ENCODE measurements at places on chromosomes 2 and 18.

DNA sequence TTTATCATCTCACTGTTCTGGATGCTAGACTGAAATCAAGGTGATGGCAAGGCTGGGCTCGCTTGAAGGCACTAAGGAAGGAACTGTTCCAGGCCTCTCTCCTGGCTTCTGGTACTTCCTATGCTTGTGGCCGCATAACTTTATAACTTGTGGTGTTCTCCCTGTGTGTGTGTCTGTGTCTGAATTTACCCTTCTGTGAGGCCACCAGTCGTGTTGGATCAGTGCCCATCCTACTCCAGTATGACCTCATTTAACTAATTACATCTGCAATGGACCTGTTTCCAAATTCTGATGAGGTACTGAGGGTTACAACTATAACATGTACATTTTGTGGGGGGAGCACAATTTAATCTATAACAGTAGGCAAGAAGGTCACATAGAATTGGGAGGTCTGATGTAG is 41.6 kb downstream of the LYPD6B start:
- H3K4me3 ChIP-seq, result no peak overlapping the region
- no peak overlapping the region for H3K27ac ChIP-seq
- no peak for DNase-seq
- no peaks in the 10 kb centered on the region for H3K36me3 ChIP-seq

GRCh38 chr2:8477552-8478470 is 204.0 kb upstream of the ID2 start:
- no peaks in the 10 kb centered on the region for H3K36me3 ChIP-seq
- H3K27me3 ChIP-seq, result no peaks in the 10 kb centered on the region
- H3K4me3 ChIP-seq, result no peak overlapping the region
- no peak for DNase-seq
- no peak overlapping the region for H3K27ac ChIP-seq
- no peaks in the 10 kb centered on the region for H3K4me1 ChIP-seq

GRCh38 chr2:199115169-199115568 is 342.6 kb downstream of the SATB2 start:
- H3K36me3 ChIP-seq, result no peaks in the 10 kb centered on the region
- H3K27me3 ChIP-seq, result no peaks in the 10 kb centered on the region
- no peak for DNase-seq
- no peak overlapping the region for H3K27ac ChIP-seq

- no peaks in the 10 kb centered on the region for H3K36me3 ChIP-seq
- peak; percentile 30 for DNase-seq
- no peaks in the 10 kb centered on the region for H3K27me3 ChIP-seq
- no peaks in the 10 kb centered on the region for H3K4me1 ChIP-seq
Measured at GRCh38 chr2:36193680-36194079, 161.9 kb upstream of the CRIM1 start.

GRCh38 chr2:48568547-48568946 is 38.6 kb downstream of the STON1 start:
- DNase-seq, result no peak
- H3K4me1 ChIP-seq, result no peaks in the 10 kb centered on the region
- no peak overlapping the region for H3K4me3 ChIP-seq
- no peak overlapping the region for H3K27ac ChIP-seq
- H3K36me3 ChIP-seq, result no peaks in the 10 kb centered on the region

- no peaks in the 10 kb centered on the region for H3K36me3 ChIP-seq
- no peaks in the 10 kb centered on the region for H3K27me3 ChIP-seq
- H3K4me1 ChIP-seq, result peaks cover 6% of the 10 kb centered on the region
- H3K27ac ChIP-seq, result peak overlapping the region; percentile 93
- peak; percentile 67 for DNase-seq
Measured at GRCh38 chr2:132415256-132415914, 1.2 kb upstream of the GPR39 start.

GRCh38 chr2:61922714-61923113 is 17.2 kb downstream of the COMMD1 start:
- H3K4me3 ChIP-seq, result no peak overlapping the region
- H3K4me1 ChIP-seq, result peaks cover 3% of the 10 kb centered on the region
- DNase-seq, result no peak
- H3K36me3 ChIP-seq, result no peaks in the 10 kb centered on the region
- no peak overlapping the region for H3K27ac ChIP-seq
- H3K27me3 ChIP-seq, result no peaks in the 10 kb centered on the region

GRCh38 chr2:158580760-158581159 is 124.0 kb downstream of the PKP4 start:
- H3K4me3 ChIP-seq, result no peak overlapping the region
- H3K27me3 ChIP-seq, result no peaks in the 10 kb centered on the region
- H3K4me1 ChIP-seq, result no peaks in the 10 kb centered on the region
- H3K27ac ChIP-seq, result no peak overlapping the region

DNA sequence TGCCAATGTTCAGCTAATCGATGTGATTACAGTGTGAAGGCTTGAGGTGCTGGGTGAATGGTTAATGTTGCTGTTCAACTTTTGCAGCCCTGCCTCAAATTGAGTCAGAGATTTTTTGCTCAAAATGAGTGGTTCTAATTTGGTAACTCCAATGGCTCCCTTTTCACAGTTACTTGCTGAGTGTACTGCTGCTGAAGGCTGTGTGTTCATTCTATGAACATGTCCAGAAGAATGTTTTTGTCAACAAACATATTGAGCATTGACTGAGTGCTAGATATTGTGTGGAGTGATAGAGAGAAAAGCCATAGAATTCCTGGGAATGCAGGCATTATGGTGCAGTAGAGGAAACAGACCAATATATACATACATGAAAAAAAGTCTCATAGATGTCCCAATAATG is 39.0 kb upstream of the TCF4 start:
- H3K27me3 ChIP-seq, result no peaks in the 10 kb centered on the region
- H3K4me3 ChIP-seq, result no peak overlapping the region
- DNase-seq, result no peak
- no peak overlapping the region for H3K27ac ChIP-seq
- H3K36me3 ChIP-seq, result no peaks in the 10 kb centered on the region

- DNase-seq, result peak; percentile 56
- H3K27me3 ChIP-seq, result no peaks in the 10 kb centered on the region
- H3K27ac ChIP-seq, result no peak overlapping the region
- H3K4me3 ChIP-seq, result no peak overlapping the region
- H3K36me3 ChIP-seq, result no peaks in the 10 kb centered on the region
- H3K4me1 ChIP-seq, result peaks cover 5% of the 10 kb centered on the region
Measured at GRCh38 chr2:133676392-133677130, 108.3 kb upstream of the NCKAP5 start.

- DNase-seq, result no peak
- H3K36me3 ChIP-seq, result no peaks in the 10 kb centered on the region
- H3K4me3 ChIP-seq, result no peak overlapping the region
- no peaks in the 10 kb centered on the region for H3K27me3 ChIP-seq
Measured at GRCh38 chr2:70484086-70484485, 69.5 kb downstream of the TGFA start.

- H3K36me3 ChIP-seq, result no peaks in the 10 kb centered on the region
- H3K4me1 ChIP-seq, result peaks cover 9% of the 10 kb centered on the region
- no peaks in the 10 kb centered on the region for H3K27me3 ChIP-seq
- DNase-seq, result no peak
- no peak overlapping the region for H3K27ac ChIP-seq
Measured at GRCh38 chr2:203583701-203584100, 48.6 kb upstream of the RAPH1 start.

GRCh38 chr2:1011985-1012384 is 61.3 kb downstream of the SNTG2 start:
- no peaks in the 10 kb centered on the region for H3K36me3 ChIP-seq
- H3K4me1 ChIP-seq, result no peaks in the 10 kb centered on the region
- no peak overlapping the region for H3K27ac ChIP-seq
- no peak overlapping the region for H3K4me3 ChIP-seq

All from mesendoderm (in vitro differentiated cells).